ENCODE measurements at places on chromosomes 12 and 14.

DNA sequence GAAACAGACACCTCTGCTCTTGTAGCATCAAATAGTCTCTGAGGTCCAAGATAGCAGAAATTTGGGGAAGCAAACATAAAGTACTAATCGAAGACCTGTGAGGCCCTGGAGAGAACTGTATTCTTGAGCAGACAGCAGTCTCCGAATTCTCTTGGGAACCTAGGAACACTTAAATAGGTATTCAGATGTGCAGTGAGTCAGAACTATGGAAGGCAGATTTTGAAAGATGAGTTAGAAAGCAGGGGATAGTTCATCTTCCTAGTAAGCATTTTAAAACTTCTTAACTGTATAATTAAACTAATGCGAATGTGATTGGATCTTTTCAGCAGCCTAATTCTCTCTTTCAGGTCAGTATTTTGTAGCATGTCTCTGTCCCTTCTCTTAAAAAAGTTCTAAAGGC lies 30.6 kb downstream of the NAA30 start:
- DNase-seq = no peak

DNA sequence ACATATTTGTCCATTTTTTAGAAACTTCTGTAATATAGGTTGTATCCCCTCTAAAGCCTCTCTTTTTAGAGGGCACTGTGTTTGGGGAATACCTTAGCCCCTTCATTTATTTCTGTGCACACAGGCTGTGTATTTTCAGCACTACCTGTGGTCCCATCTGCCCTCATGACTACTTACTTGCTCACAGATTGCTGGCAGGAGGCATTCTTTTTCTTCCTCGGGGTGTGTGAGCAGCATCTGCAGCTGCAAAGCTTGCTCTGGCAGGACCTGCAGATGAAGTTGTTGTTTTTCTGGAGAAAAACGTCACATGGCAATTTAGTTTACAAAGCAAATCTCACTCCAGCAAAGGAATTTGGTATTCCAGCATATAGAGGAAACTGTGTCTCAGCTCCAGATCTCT lies 24.3 kb downstream of the ANG start:
- DNase-seq = no peak

DNA sequence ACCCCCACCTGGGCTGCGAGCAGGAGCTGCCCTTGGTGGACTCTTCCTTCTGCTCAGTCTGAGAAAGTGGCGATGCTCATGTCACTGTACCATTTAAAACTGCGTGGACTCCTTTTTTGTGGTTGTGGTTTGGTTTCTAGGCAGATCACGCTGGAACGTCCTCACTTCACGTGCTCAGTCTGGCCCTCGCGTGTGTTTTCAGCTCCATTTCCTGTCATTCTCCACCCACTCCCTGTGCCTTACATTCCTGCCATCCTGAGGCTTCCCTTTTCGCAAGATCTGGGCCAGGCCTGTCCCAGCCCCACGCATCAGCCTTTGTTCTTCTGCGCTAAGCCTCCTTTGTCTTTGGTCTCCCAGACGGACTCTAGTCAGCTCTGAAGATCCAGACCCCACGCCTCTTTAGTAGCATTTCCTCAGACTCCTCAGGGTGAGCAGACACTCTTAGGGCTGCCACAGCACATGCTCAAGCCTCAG lies 105.4 kb downstream of the FBXL14 start:
- DNase-seq = no peak

DNA sequence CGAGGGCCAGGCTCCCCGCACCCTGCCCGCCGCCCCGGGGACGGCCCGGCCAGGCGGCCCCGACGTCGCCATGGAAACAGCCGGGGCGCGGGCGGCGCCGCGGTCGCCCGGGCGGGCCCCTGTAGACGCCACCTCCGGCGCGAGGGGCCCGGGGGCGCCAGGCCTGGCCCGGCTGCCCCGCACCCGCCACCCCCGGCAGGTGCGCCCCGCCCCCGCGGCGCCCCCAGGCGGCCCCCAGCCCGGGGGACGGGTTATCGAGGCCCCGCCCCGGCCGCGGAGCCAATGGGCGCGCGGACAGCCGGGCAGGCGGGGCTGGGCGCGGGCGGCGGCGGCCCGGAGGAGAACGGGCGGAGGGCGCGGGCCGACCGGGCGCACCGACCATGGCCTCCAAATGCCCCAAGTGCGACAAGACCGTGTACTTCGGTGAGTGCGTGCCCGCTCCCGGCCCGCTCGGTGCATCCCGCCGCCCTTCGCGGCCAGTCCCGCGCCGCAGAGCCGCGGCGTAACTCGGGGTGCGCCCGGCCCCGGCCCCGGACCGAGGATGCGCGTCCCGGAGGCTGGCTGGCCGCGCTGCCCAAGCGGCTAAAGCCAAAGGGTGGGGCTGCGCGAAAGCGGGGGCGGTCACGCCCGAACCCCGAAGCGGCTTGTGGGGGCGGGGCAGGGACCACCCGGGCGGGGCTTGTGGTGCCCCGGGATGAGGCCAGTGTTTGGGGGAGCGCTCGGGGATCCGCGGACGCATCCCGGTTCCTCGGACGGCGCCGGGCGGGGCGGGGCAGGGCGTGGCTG lies at the start of gene CRIP2:
CRIP2 (plus strand) TSS at position 339 of the 786 bp plus-strand sequence; CDS start at position 381, 42 bp downstream.
- DNase-seq = no peak

- DNase-seq = no peak
Observed at GRCh38 chr14:33611405-33612196, 339.3 kb downstream of the EGLN3 start.

- no peak for DNase-seq
Observed at GRCh38 chr12:64634508-64635092, 24.3 kb downstream of the RASSF3 start.

All from activated naive CD4-positive, alpha-beta T cell treated with anti-CD3 and anti-CD28 coated beads, Interleukin-2, amount 50 U/mL, for 72 hours (primary cell).